ENCODE measurements at places on chromosomes 5 and 9.
A peak's percentile ranks its signal among the peaks of the same experiment; 100 is the strongest.

GRCh38 chr9:81772144-81772543, 82.8 kb upstream of the TLE1 start:
- no peak for DNase-seq

- no peak for DNase-seq
Observed at GRCh38 chr9:27430750-27431535, 93.1 kb upstream of the IFNK start.

GRCh38 chr5:133243196-133243595, 191.4 kb downstream of the HSPA4 start:
- DNase-seq: no peak

DNA sequence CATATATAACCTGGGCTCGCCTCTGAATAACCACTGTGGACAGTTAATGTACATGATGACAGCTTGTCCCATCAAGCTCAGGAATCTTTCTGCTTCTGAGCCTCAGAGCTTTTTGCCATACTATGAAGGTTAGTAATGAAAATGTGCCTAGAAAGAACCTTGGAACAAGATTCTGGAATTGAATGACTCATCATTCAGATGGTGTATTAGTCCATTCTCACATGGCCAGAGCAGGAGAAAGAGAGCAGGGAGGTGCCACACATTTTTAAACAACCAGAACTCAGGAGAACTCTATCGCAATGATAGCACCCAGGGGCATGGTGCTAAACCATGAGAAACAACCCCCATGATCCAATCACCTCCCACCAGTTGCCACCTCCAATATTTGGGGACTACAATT, 542.1 kb downstream of the PRR16 start:
- no peak for DNase-seq

DNA sequence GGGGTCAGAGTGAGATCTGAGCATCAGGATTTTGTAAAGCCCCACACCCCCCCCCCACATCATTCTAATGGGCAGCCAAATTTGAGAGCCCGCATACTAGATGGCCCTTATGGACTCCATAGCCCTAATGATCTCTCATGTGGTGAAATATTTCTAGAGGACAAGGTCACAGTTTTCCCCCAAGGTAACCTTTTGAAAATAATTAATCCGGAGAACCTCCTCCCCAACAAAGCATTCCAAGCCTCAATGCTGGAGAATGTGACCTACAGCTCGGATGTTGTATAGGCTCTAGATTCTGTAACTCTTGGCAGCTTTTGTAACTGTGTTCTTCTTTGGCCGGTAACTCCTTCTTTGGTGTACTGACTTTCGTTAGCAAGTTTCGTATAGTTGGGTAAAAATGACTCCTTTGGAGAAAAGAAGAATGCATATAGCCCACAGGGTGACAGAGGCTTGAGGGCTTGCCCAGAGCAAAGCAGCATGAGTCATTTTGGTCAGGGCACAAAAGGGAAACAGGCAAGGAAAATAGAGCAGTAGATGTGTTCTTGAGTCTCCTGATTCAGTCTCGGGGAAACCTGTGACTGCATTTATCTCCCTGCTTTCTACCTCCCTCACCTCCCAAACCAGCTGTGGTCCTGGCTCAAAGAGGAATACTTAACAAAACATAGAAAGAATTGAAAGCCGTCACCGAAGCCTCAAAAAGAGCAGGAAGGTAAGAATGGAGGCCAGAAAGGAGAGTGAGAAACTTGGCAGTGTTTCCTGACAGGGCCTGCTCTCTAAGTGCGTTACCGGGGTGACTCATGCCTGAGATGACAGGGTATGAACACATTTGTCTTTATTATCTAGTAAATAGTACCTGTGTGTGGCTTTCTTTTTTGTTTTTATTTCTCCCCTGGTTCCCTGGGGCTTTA, 6.6 kb upstream of the XPA start:
- DNase-seq: peak; percentile 17

GRCh38 chr5:178201221-178201926, 3.0 kb upstream of the HNRNPAB start:
- no peak for DNase-seq

- DNase-seq: no peak
Observed at GRCh38 chr9:126240835-126241234, 85.8 kb upstream of the MVB12B start.

- no peak for DNase-seq
Observed at GRCh38 chr5:2890011-2890410, 138.5 kb upstream of the IRX2 start.

- no peak for DNase-seq
Observed at GRCh38 chr9:7906783-7907550, 107.4 kb upstream of the DMAC1 start.
